HL-60 (cell line): ENCODE measurements at places on chromosomes 13 and 19.
A peak's percentile ranks its signal among the peaks of the same experiment; 100 is the strongest.

DNA sequence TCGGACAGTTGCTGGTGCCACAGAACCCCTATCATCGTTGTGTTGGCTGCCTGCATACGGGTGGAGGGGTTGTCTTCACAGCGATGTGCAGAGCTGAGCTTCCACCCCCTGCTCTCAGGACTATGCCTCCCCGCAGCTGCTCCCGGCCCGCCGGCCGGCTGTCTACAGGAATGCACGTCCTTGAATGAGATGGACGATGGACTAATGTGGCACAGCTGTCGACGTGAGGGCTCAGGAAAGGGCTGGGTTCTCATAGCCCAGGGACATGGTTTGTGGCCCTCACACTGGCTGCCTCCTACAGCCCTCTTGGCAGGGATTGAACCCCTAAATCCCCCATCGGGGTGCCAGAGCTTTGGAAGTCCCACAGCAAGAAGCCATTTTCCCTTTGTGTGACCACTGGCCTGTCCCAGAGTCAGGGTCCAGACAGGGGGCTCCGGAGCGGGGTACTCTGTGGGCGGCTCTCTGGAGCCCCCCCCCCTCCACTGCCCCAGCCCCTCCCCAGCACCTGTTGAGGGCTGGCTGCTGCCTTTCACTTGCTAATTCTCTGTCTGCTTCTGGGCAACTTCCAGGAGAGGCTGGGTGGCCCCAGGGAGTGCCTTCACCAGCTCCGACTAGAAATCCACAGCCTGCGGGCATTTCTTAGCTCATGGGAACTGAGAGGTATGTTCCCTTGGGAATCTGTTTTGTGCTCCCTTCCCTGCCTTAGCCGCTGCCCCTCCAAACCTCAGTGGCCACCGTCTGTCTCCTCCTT lies 40.2 kb downstream of the TSSK6 start:
- no peak for DNase-seq

- DNase-seq, result no peak
Observed at GRCh38 chr13:44180876-44181536, 192.6 kb upstream of the SERP2 start.

DNA sequence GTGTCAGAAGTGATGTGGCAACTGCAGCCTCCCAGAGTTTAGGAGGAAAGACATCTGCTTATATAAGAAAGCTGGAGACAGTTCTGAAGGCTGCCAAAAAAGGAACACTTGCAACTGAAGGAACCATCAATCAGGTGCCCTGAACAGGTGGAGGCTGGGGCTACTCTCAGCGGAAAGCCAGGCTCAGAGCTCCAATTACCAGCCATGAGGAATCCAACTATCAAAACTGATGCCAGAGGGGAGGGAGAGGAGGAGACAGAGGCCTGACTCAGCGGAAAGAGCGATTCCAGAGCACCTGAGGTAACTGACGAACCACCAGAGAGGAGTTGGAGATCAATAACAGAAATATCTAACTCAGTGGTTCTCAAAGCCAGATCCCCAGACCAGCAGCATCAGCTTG lies 24.3 kb downstream of the LEUTX start:
- no peak for DNase-seq

DNA sequence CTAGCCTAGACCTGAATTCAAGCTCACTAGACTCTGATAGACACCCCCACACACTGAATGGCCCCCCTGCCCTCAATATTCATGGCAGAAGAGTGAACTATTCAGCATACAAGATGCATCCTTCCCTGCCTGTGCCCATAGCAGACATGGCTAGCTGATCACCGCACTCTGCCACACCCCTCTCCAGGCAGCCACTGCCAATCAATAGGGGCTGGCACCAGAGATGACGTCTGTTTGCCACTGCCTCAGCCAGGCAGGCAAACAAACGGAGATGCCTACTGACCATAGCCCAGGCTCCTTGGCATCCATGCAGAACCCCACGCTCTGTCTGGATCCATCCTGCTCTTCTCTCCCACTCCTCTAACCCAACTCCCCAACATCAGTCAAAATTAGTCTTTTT lies 13.8 kb upstream of the NPAS1 start:
- DNase-seq, result no peak

GRCh38 chr13:88586263-88586662 lies 915.1 kb downstream of the SLITRK5 start:
- no peak for DNase-seq

DNA sequence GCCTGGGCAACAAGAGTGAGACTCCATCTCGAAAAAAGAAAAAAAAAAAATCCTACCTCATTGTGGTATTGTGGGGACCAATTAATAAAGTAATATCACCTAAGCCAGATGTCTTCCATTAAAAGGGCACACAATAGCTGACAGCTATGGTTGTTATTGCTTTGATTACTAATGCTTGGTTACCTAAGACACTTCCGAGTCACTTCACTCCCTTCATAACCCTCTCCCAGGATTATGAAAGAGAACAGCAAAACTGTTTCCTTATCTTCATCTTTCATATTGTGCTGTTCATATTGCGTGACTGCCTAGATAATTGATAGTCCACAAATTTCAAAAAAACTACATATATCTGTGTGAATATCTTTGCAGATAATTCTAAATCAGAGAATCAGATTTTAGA lies 10.3 kb upstream of the HSPH1 start:
- DNase-seq, result no peak

- DNase-seq, result no peak
Observed at GRCh38 chr19:7230826-7231225, 63.4 kb downstream of the INSR start.

- DNase-seq, result no peak
Observed at GRCh38 chr13:98741741-98742435, 10.6 kb downstream of the SLC15A1 start.

- DNase-seq, result no peak
Observed at GRCh38 chr19:1658150-1659083, 6.0 kb upstream of the TCF3 start.

GRCh38 chr13:27043013-27043412 lies 128.6 kb downstream of the USP12 start:
- no peak for DNase-seq

- no peak for DNase-seq
Observed at GRCh38 chr13:107865643-107866031, 349.7 kb downstream of the LIG4 start.

GRCh38 chr13:73477441-73477840 lies 418.6 kb downstream of the KLF5 start:
- no peak for DNase-seq

GRCh38 chr19:4431296-4431695 lies 26.3 kb downstream of the UBXN6 start:
- no peak for DNase-seq

DNA sequence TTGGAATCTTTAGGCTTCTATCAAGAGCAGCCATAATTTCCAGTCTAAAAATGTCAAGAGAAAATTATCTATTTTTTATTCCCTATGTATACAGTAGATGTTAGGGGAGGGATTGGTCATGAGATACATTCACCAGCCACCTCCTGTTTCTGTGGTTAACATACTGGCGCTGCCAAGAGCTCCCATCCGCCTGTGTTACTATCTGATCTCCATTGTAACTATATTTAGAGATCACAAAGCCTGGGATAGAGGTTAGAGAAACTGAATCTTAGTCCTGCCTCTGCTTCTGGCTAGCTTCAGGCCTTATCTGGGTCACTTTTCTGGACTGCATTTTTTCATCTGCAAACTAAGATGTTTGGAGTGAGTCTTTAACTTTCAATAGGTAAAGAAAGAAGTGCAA lies 46.3 kb downstream of the POLR1D start:
- no peak for DNase-seq

GRCh38 chr19:35992907-35993765 lies 1.9 kb upstream of the SDHAF1 start:
- no peak for DNase-seq

DNA sequence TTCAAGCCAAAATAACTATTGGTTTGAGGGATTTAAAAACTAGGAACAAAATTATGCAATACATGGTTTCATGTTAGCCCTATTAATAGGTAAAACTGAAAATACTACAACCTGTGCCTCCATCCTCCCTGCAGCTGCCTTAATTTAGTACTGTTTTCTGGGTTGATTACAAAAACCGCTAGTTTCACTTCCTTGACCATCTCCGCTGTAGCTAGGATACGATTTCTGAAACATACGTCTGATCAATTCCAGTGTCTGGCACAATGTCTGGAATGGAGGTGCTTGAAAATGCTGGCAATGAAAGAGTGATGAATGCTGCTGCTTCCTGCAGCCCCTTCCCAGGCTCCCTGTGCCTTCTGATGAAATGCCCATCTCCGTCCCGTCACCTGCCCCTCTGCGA lies 273.5 kb downstream of the SHISA2 start:
- no peak for DNase-seq

GRCh38 chr13:91369441-91369831 lies 21.9 kb downstream of the MIR17HG start:
- DNase-seq, result no peak

DNA sequence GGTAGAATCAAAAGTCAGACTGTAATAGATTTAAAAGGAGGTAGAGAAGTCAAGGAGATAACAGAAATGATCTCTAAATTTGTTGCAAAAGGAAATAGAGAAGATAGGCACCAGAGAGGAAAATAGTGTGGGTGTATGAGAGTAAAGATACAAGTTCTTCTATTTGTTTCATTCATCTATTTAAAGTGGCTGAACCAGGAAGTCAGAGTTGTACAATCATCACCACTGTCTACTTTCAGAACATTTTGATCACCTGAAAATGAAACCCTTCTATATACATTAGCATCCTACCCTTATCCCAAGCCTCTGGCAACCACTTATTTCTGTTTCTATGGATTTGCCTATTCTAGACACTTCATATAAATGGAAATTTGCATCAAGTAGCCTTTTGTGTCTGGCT lies 36.7 kb downstream of the INTS6 start:
- DNase-seq, result no peak

- no peak for DNase-seq
Observed at GRCh38 chr13:41074523-41074922, 13.2 kb downstream of the WBP4 start.

DNA sequence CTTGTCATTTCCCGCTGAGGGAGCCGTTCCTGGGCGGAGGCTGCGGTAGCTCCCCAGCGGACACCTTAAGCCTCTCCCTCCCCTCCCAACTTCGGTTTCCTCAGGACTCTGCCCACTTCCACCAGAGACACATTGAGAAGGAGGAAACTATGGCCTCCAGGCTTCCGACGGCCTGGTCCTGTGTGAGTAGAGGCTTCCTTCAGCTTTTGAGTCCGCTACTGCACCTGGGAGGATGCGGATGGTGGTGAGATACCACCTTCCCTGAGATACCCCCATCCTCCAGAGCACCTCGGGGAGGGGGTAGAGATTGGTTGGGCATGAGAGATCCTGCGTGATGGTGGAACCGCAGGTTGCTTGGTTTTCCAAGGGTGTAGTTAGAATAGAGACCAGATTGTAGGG lies 955 bp downstream of the ZNF274 start:
- peak; percentile 73 for DNase-seq

DNA sequence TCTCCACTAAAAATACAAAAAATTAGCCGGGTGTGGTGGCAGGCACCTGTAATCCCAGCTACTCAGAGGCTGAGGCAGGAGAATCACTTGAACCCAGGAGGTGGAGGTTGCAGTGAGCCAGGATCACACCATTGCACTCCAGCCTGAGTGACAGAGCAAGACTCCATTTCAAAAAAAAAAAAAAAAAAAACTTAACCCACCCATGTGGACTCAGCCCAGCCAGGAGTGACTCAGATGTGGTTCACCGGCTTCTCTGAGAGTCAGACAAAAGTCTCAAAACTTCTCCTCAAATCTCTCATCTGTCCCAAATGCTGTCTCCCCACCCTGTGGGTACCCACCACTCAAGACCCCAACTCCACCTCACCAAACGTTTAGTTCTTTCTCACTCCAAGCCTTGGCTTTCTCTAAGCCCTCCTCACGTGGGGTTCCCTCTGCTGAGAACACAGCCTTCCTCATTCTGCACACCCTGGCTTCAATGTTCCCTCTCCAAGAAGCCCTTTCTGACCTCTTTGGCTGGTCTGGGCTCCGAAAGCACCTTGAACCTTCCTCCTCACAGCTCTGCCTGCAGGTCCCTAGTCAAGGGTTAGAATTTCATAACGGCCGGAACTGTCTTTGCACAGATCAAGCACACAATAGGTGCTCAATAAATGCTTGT lies 11.1 kb upstream of the RAB3A start:
- no peak for DNase-seq

DNA sequence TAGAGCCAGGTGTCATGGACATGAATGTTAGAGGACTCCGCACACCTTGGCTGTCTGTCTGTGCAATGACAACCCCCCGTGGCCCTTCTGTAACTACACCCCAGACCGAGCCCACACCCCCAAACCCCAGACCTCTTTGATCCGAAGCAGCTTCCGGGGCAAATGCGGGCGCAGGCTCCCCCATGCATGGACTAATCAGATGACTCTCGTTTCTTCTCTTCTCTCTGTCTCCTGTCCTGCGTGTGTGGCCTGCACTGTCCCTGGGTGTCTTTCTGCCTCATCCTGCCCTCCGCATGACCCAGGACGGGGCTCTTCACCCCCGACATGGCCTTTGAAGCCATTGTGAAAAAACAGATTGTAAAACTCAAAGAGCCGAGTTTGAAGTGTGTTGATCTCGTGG lies 38.9 kb downstream of the TMED1 start:
- no peak for DNase-seq

DNA sequence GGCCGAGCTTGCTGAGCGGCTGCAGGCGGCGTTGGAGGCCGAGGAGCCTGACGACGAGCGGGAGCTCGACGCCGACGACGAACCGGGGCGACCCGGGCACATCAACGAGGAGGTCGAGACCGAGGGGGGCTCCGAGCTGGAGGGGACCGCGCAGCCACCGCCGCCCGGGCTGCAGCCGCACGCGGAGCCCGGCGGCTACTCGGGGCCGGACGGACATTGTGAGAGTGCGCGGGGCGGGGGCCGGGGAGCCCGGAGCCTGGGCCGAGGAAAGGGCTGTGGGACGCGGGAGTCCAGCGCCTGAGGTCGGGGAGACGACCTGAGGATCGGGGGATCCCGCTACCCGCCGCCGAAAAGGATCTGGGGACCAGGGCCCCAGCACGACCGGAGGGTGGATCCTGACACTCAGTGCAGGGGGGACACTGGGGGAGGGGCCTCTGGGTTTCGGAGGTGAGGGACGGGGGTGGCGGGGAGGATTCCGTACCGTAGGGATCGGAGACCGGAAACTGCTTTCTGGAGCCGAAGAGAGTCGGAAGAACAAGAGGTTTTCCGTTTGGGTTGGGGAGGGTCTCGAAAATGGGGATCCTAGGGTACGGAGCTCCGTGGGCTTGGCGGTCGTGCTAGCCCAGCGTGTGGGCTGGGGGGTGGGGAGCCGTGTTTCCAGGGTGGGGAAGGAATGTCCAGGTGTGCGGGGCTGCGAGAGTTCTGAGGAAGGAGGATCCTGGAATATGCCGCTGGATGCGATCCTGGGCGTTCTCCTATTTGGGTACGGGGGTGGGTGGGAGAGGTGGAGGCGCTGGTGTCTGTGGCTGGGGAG lies 616 bp downstream of the HNRNPUL1 start:
- peak; percentile 55 for DNase-seq

GRCh38 chr13:56352901-56353300 lies 787.8 kb upstream of the PRR20A start:
- DNase-seq, result no peak

- peak; percentile 86 for DNase-seq
Observed at GRCh38 chr13:100392709-100393630, 195.6 kb downstream of the GGACT start.

GRCh38 chr19:16463991-16464575 lies 7.7 kb downstream of the EPS15L1 start:
- no peak for DNase-seq
